ENCODE measurements at places on chromosomes 2 and 18.

DNA sequence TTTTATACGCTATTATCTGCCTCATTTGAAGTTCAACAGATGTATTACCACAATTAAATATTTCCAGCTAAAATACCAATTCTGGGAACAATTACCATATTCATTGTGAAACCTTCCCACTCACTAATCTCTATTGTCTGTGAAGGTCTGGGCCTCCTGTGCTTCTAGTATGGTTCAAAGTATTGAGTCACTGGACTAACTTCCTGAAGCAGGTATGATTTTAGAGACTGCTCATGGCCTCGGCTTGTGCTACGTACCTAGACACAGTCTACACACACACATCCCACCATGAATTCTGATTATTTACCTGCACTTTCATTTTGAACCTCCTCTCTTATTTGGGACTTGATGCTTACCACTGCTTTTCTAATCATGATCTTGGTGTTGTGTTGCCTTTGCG is 180.7 kb upstream of the EPHA4 start:
- DNase-seq, result no peak

DNA sequence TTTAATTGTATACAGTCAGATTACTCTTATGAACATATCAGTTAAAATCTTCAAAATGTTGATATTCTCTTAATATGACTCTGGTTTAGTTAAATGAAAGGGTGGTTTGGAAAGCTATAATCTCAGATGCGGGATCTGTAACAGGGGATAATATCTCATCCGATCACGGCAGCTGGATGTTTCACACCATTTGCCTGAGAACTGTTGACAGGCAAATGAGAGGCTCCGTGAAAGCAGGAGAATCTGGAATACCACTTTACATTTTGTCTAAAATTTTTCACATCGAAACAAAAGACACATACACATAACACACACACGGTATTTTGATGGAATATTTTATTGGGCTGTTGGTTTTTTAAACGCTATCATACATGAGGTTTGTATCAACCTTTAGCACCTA is 518.6 kb upstream of the SLC39A10 start:
- DNase-seq, result no peak

DNA sequence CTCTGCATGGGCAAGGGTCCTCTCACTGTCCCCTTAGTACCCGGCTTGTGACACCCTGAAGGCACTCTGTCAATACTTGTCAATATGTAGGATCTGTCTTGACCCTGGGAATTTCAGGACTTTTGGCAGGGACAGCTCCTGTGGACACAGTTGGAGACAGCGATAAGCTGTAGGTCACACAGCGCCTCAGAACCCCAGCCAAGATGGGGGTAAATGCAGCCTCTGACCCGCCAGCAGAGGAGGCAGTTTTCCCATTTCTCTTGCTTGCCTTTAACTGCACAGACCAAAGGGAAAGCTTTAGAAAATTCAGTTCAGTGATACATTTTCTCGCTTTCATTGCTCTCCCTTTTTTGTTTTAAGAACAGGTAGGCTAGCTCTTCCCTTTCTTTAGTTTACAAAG is 54.8 kb upstream of the KLHL29 start:
- DNase-seq, result no peak

GRCh38 chr2:190079160-190079559 is 16.6 kb upstream of the MSTN start:
- DNase-seq, result no peak

DNA sequence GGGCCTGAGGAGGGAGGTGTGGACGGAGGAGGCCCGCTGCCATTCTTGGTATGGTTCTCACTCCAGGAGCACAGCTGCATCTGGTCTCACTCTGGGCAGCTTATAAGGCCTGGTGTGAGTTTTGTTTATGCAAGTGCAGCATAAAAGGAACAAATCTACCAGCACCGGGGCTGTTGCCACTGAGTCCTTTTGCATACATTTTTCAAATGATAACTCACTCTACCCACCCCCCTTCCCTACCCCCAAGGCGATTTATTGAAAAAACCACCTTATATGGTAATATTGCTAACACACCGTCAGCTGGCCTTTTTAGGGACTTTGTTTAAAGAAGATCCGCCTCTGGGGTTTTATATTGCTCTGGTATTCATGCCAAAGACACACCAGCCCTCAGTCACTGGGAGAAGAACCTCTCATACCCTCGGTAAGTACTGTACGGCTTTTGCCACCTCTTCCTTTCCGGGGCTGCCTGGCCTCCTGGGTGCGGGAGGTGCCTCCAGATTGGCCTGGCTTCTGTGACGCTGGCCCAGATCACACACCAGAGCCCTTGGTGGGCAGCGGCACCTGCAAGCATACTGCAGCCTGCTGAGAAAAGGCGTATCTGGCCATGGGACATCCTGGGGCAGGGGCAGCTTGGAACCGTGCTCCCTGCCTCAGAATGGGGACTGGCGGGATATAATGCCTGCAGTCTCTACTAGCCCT is at the start of gene ACTG2:
ACTG2 (plus strand) TSS at position 378 of the 699 bp plus-strand sequence. CDS start 8,304 bp downstream, outside the sequence.
- DNase-seq, result no peak

- DNase-seq, result no peak
Measured at GRCh38 chr18:78792094-78792493, 187.5 kb upstream of the SALL3 start.

DNA sequence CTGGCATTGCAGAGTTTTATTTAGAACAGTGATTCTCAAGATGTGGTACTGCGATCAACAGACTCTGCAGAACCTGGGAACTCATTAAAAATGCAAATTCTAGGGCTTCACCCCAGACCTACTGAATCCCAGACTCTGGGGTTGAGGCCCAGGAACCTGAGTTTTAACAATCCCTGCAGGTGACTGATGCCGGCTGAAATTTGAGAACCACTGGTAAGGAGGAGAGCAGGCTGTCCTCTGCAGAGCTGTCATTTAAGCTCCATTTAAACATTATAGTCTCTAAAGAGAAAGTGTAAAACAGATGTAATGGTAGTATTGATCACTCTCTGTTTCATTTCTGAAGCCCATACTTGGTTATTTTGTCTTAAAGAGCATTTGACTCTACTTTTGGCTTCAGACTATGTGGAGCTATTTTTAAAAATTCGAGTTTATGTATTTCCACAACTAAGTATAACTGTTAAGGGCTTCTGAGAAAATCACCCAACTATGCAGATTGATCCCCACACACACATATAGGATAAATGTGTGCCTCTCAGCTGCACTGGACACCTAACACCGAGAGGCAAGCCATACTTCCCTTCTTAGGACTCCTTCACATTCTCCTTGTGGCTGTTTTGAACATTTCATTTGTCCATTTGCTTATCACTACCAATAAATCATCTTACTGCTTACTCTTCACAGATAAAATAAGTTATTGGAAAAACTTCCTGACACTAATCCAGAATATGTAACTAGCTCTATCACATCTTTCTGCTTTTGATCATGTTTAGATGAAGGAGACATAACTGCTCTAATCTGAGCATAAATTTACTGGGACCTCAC is 487.5 kb downstream of the DLGAP1 start:
- DNase-seq, result peak; percentile 11

DNA sequence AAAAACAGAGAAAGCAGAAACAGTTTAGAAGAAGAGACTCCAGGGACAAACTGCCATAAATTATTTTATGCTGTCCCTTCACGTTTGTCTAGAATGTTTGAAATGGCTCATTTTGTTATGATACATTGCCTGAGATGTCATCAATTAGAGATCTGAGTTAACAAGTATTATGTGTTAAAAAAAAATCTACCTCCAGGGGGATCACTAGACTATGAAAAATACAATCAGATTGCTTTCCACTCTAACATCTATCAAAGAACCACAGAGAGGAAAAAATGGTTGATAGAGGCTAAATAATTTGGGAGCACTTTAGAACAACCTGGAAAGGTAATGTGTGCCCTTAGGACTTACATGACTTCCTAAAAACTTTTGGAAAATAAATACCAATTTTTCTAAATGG is 103.8 kb upstream of the CCDC150 start:
- DNase-seq, result no peak

GRCh38 chr2:105763076-105763475 is 18.4 kb downstream of the NCK2 start:
- no peak for DNase-seq

DNA sequence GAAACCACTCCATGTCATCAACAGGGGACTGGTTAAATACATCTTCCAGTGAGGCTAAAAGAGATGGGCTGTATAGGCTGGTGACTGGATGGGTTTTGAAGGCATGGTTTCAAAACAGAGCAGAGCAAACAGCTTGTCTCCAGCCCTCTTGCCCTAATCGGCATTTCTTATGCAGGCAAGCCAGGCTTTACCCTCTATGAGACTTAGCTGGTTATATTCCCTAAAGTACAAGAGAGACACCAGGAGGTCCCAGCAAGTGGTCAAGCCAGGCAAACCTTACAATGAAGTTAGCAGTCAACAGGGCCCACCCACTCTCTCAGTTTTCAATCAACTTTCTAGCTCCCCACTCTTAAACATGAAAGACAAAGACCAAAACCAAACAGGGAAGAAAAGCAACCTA is 19.0 kb downstream of the OSBPL1A start:
- DNase-seq, result no peak

DNA sequence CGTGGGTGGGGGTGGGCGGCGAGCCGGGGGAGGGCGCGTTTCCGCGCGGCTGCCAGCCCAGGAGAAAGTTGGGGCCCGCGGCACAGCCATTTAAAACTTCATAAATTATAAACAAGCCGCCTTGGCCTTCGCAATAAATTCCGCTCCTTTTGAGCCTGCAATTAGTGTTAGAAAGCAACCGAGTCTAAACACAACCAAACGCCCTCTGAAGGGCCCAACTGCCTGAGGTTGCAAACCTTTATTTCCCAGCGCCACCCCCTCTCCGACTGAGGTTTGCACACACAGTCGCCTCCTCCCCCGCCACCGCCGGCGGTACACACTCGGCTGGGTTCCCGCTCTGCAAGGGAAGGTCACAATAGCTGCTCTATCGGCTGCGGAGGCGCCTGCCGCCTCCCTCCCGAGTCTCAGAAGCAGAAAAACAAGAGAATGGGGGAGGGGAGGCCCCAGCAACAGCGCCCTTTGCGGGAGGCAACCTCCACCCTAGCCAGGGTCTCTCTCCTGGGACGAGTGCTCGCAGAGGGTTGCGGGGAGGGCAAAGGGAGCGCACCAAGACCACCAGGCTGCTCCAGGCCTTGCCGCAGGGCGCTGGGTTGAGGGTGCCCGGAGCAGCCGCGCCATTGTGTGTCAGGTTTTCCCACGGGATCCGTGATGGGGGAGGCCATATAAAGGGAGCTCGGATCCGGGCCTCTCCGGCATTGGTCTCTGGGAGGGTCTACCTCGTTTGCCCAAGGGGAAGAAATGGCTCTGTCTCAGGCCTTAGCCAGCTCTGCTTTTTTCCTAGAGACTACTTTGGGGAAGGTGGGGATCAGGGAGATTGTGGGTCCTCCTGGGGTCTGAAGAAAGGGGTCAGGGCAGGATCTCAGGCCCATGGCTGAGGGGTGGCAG is 13.4 kb upstream of the HOXD1 start:
- DNase-seq, result peak; percentile 86

DNA sequence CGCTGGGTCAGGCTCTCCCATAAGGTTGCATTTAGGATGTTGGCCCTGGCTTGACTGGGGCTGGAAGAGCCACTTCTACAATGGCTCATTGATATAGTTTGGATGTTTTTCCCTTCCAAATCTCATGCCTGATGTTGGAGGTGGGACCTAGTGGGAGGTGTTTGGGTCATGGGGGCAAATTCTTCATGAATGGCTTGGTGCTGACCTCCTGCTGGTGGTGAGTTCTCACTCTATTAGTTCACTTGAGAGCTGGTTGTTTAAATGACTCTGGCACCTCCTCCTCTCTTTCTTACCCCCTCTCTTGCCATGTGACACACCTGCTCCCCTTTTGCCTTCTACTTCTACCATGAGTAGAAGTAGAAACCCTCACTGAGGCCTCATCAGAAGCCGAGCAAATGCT is 20.5 kb downstream of the ACOXL start:
- DNase-seq, result no peak

- no peak for DNase-seq
Measured at GRCh38 chr2:134202371-134202770, 51.5 kb upstream of the MGAT5 start.

GRCh38 chr2:105545730-105546627 is 147.1 kb upstream of the FHL2 start:
- DNase-seq, result peak; percentile 31

DNA sequence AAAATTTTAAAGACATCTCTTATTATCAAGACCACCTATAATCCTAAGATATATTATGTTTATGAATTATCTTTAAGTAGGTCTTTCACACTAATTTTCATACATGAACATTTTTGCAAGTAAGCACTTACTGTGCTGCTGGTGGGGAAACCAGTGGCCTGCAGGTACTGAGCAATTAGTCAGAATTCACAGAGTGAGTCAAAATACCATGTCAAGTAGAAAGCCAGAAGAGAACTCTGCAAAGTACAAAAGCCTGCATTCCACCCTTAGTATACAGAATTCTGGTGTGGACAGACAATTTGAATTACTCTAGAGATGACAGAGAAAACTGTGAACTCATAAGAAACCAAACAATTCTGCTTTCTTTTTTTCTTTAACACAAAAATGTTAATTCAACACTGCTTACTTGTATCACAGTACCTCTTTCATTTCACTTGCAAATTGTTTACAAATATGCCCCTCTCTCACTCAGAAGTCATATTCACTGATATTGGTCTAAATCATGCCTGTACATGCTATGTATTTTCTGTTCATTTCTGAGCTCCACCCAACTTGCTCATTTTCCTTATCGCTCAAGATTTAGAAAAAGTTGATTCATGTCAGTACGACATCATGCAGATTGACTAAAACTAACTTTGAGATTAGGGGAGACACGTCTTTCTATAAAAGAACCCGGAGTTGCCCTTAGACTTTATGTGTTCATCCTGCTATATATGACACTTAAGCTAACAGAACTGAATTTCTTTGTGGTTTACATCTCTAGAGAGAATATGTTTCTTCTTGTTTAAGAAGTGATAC is 182.9 kb downstream of the IKZF2 start:
- no peak for DNase-seq

DNA sequence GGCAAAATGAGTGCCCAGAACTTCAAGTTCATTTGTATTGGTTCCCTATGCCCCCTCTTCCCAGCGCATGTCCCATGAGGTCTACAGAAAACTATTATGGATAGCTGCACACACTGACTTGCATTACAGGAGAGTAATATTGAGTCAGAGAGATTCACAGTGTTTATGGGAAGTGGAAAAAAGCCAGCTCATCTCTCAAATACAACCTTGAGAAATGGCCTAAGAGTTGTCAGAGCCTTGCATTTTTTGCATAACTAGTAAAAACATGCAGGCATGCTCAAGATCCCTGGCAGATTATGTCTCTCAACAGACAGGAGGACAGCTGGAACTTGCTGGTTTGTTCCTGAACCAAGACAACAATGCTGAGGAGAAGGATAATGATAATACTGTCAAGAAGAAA is 1292.8 kb downstream of the DSC3 start:
- no peak for DNase-seq

- no peak for DNase-seq
Measured at GRCh38 chr2:55418072-55418471, 1.6 kb downstream of the CCDC88A start.

- DNase-seq, result no peak
Measured at GRCh38 chr18:23970161-23971096, 44.1 kb upstream of the TTC39C start.

- no peak for DNase-seq
Measured at GRCh38 chr2:42545023-42545721, 23.3 kb upstream of the MTA3 start.

- DNase-seq, result no peak
Measured at GRCh38 chr2:85935170-85935745, 46.5 kb upstream of the ST3GAL5 start.

GRCh38 chr18:77522051-77522675 is 272.5 kb downstream of the GALR1 start:
- DNase-seq, result no peak

- DNase-seq, result no peak
Measured at GRCh38 chr2:216870508-216871332, 10.9 kb upstream of the TNP1 start.

- no peak for DNase-seq
Measured at GRCh38 chr2:26540306-26540705, 62.4 kb upstream of the OTOF start.
